ENCODE measurements at places on chromosomes 1 and 21. TPM values are rescaled to one million over a fixed set of nuclear protein-coding genes. Genes with fewer than 3 reads are reported as not detected.

SLFNL1 gene
- total RNA-seq: 0.69 TPM

PRDM2 gene
- 17.5 TPM for total RNA-seq

MCL1 gene
- total RNA-seq: 253 TPM

OR2T33 gene
- not detected for total RNA-seq

PTGFR gene
- total RNA-seq: 0.38 TPM

SEMA6C gene
- 15.6 TPM for total RNA-seq

SRGAP2B gene
- total RNA-seq: 36.6 TPM

TMEM51 gene
- total RNA-seq: 5.2 TPM

TMEM82 gene
- total RNA-seq: not detected

NUF2 gene
- total RNA-seq: 14.2 TPM

FALEC gene
- not detected for total RNA-seq
